A549 (cell line): ENCODE measurements at places on chromosomes 16 and 17.

DNA sequence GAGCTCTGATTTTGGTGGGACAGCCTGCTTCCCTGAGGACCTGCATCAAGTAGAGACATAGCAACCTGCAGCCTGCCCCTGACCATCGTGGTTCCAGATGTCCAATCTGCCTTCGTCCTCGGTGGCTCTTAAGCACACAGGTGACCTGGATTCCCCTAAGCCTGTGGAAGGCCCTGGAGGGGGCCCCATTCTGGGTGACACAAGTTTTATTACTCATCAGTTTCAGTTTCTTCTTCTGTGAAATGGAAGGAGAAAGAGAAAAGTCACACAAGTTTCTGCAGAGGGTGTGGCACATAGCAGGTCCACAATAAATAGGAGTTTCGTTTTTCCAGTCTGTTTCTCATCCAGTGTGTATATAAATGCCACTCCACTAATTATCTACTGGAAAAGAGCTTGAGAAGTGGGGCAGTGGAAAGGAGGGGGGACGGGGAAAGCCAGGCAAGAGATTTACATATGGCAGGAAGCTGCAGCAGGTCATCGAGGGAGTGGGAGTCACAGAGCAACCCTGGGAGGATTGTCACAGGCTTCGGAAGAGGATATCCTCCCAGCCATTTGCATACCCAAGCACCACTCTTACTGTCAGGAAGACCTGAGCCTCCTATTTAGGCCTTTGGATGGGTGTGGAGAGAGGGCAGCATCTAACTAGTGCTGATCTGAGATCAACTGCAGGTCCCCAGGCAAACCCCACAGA is 10.0 kb upstream of the NOS2 start:
- DNase-seq = no peak

DNA sequence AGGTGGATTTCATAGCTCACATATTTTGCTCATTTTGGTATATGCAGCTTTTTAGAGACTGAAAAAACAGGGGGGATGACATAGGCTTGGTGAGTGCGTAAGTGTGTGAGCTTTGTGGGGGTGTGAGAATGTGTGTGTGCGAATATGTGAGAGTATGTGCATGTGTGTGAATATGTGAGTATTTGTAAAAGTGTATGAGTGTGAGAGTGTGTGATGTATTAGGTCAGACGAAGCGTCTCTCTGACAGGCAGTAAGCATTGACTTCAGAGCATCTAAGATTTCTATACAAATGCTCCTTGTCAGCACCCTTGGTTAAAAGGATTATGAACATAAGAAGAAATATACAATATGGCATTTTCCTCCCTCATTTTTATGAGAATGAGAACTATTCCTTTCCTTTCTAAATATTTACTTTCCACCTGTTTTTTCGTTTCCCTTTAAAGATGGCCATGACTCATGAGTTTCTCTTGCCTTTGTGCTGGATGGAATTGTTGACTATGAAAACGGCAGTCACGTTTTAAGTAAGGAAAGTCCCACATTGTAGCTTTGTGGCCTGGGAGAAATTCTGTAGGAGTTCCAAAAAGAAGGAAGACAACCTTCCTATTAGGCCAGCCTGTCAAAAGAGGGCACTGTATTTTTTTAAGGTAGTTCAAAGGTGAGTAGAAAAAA is 276.4 kb downstream of the FOXL1 start:
- peak; percentile 39 for DNase-seq

- peak; percentile 75 for DNase-seq
These were observed 949 bp downstream of the UBTF start for GRCh38 chr17:44218344-44219107.

GRCh38 chr17:13734880-13735279 is 133.2 kb upstream of the HS3ST3A1 start:
- DNase-seq = no peak

DNA sequence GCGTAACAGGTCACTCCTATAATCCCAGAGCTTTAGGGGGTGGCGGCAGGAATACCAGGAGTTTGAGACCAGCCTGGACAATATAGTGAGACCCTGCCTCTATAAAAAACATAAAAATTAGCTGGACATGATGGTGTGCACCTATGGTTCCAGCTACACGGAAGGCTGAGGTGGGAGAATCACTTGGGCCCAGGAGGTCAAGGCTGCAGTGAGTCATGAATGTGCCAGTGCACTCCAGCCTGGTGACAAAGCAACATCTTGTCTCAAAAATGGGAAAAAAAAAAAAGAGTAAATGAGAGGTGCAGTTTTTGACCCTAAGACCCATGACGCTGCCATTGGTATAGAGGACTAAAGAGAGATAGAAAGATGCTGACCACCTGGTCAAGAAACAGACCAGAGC is 16.1 kb downstream of the PARN start:
- DNase-seq = no peak
